ENCODE measurements at places on chromosomes 5 and 9. TPM values are rescaled to one million over a fixed set of nuclear protein-coding genes. Genes with fewer than 3 reads are reported as not detected.

GRCh38 chr5:105619725-105620124 lies 2051.0 kb downstream of the EFNA5 start:
- no peak for DNase-seq

- DNase-seq, result no peak
Measured at GRCh38 chr9:98892690-98893089, 51.0 kb upstream of the COL15A1 start.

GRCh38 chr9:131253891-131254491 lies 22.3 kb downstream of the FAM78A start:
- peak; percentile 65 for DNase-seq

GRCh38 chr5:95069948-95070347 lies 214.9 kb downstream of the MCTP1 start:
- DNase-seq, result no peak

DNA sequence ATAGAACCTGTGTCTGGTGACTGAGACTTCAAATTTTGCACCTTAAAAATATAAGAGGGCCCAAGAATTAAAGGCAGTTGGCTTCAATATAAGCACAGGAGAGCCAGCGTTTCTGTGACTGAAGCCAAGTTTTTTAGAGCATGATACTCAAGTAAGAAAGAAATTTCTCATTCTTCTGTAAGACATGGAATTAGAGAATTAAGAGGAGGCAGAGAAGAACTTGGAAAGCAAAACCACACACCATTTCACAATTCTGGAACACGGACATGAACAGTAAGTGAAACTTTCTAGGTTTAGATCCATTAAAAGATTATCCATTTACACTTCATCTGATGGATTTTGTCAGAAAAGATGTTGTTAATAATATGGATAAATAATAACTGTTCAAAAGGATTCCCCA lies 8.9 kb upstream of the AGXT2 start:
- no peak for DNase-seq

DNA sequence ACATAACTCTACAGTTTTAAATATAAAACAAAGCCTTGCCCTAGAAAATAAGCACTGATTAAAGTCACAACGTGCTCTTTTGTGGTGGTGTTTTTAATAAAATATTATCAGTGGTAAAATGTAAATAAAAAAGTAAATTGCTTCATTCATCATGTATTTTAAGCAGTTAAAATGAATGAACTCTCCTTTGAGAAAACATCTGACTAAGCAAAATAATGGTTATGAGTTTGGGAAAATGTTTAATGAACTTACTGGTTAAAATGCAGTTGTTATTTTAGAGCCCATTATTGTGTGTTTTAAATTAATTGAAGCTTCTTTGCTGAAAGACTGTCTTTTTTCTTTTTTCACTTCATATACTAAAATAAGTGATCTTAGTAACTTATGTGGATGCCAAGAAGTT lies 1007.5 kb upstream of the ARRDC3 start:
- no peak for DNase-seq

DNA sequence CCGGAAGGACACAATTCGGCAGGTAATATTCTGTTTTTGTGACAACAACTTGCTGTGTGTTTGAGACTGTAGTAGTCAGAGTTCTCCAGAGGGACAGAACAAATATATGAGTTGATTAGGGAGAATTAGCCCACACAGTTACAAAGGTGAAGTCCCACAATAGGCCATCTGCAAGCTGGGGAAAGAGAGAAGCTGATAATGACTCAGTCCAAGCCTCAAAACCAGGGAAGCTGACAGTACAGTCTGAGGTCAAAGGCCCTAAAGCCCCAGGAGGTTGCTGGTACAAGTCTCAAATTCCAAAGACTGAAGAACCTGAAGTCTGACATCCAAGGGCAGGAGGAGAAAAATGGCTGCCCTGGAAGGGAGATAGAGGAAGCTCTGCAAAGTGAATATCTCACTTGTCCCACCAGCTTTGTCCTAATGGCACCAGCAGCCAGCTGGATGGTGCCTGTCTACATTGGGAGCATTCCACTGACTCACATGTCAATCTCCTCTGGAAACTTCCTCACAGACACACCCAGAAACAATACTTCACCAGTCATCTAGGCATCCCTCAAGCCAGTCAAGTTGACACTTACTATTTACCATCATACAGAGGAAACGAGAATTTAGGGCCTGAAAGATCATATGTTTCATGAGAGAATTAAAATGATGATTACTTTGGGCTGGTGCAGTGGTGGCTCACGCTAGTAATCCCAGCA lies 36.3 kb upstream of the CTXN3 start:
- DNase-seq, result no peak

DNA sequence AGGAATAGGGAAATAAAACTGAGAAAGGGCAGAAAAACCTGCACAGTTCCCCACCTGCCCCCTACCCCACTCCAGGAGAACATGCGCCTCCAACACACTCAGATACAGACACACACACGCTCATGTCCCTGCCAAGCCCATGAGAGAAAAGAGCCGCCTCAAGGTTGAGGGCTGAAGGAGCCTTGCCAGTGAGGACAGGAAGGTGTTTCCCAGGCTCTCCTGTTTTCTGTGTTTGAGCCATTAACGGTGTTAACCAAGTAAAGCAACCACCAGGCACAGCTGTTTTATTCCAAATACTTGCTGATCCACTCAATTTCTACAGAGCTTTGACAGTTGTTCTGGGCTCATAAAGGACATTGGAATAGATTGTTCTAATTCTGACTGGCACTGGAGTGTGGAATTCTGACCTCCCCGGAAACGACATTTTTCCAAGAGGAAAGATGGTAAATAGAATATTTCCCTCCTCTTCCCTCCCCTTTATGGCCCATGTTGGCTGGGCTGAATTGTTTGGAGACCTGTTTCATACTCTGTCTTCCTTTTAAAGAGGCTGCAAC lies 238.0 kb downstream of the DMAC1 start:
- DNase-seq, result no peak

DNA sequence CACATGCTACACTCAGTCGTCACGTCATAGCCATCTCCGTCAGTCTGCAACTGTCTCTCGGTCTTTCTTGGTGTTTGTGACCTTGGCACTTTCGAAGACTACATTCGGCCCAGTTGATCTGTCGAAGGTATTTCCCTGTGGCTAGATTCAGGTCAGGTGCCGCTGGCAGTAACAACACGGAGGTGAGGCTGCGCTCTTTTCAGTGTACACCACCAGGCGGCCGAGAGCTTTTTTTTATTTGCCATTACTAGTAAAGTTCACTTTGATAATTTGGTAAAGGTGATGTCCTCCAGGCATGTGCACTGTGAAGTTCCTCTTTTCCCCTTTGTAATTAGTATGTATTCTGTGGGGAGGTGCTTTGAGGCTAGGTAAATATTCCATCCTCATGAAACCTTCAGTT lies 49.7 kb downstream of the RNF130 start:
- no peak for DNase-seq

GRCh38 chr5:176547802-176548201 lies 1.3 kb upstream of the CDHR2 start:
- no peak for DNase-seq

- peak; percentile 58 for DNase-seq
Measured at GRCh38 chr5:65482736-65483545, 1.2 kb upstream of the ADAMTS6 start.

DNA sequence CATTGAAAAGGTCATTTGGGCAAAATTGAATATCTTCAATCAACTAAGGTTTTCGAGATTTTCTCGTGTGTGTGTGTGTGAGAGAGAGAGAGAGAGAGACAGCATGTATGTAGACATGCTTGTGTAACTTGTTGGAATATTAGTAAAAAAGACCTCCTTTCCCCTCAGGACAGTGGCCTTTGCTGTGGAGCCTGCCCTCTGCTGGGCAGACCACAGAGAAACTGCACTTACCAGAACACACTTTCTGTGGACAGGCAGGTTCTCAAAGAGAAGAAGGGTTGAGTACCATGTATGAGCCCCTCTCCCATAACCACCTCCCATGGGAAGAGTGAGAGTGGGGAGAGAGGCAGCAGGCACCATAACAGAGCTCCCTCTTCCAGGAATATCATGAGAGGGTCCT lies 45.6 kb downstream of the CFAP90 start:
- DNase-seq, result peak; percentile 19

DNA sequence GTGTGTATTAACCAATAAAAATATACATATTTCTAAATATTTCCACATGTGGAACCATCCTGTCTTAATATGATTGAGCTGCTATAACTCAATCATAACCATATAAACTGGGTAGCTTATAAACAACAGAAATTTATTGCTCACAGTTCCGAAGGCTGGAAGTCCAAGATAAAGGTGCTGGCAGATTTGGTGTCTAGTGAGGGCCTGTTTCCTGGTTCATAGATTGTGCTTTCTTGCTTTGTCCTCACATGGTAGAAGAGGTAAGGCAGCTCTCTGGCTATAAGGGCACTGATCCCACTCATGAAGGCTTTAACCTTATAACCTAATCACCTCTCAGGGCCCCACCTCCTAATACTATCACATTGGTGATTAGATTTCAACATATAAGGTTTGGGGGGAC lies 14.0 kb upstream of the PRKAA1 start:
- DNase-seq, result no peak

DNA sequence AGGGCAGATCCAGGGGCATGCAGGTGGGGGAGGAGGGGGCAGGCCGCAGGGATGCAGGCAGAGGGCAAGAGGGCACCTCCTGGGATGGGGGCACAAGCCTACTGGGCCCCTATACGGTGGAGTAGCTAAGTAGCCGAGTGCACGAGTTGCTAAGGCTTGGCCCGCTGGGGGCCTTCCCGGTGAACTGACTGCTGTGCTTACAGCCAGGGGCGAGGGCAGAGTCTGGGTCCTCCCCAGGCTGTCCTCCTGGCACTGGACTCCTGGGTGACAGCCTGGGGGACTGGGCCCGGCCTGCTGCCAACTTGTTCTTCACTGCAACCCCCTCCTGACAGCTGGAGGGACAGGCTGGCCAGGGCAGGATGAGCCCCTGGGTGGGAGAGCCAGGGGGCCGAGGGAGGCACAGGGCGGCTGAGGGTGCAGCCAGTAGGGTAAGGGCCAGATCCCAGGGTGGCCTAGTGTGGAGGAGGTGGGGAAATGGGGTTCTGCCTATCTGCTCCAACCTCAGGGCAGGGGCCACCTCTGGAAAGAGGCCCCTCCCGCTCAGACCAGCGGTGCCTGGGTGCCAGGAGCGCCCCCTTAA lies 1.7 kb upstream of the EGFL7 start:
- DNase-seq, result no peak

- no peak for DNase-seq
Measured at GRCh38 chr9:121218357-121219027, 16.8 kb upstream of the RAB14 start.

GRCh38 chr9:84141741-84142370 lies 161.3 kb downstream of the RMI1 start:
- DNase-seq, result no peak

Gene TAL2
- 0.27 TPM for total RNA-seq

Gene RLN1
- total RNA-seq, result 0.54 TPM

Gene KCTD16
- under 0.01 TPM for total RNA-seq

Gene SLC36A3
- total RNA-seq, result not detected

Gene SPAG8
- total RNA-seq, result 3.2 TPM

Gene SPEF2
- total RNA-seq, result 4.0 TPM

Data from hematopoietic multipotent progenitor cell (in vitro differentiated cells).